ENCODE measurements at places on chromosomes 5 and 9.

GRCh38 chr5:154771383-154771901 lies 16.3 kb downstream of the LARP1 start:
- no peak for DNase-seq

DNA sequence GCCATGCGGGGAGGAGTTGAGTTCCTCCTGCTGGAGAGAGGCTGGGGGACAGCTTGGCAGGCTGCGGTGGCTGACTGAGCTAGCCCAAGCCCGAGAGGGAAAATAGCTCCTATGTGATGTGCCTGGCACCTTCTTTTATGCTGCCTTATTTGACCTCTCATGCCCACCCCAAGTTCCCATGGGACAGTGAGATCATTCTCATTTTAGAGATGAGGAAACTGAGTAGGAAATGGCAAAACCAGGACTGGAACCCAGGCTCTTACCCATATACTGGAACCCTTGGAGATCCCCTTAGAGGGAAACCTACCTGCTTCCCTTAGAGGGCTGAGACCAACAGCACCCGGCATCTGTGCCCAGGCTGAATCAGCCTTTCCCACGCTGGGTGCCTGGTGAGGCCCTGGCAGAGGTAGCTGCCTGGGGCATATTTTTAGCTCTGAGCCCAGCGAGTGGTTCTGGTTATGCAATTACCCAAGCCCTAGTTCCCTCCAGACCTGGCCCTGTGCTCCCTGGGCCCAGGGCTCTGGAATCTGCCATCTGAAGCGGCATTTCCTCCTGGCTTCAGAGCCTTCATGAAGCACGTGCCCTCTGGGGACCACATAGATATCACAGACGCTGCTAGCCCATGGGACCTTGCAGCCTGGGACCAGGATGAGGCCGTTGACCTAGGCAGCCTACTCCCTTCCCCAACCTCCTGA lies 23.6 kb downstream of the COL27A1 start:
- no peak for DNase-seq

GRCh38 chr5:30874241-30875034 lies 319.0 kb upstream of the CDH6 start:
- DNase-seq, result no peak

DNA sequence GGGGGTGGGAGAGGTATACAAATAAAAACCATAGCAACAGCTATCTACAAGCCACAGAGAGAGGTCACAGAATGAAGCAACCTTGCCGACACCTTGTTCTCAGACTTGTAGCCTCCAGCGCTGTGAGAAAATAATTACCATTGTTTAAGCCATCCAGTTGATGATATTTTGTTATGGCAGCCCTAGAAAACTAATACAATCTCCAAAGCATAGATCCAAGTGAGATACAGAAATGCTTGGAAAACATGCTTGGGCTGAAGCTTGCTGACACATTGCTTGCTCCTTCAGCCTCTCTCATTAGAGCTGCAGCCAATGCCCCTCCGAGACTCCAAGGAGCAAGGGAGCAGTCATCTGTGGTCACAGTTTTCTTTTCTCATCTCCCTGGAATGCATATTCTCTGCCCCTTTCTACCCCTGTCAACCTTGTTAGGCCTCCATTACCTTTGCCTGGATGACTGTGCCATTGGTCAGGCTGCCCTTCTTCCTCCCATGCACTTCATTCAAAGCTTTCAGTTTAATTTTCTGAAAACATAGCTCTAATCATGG lies 401.4 kb upstream of the KLF4 start:
- DNase-seq, result no peak

DNA sequence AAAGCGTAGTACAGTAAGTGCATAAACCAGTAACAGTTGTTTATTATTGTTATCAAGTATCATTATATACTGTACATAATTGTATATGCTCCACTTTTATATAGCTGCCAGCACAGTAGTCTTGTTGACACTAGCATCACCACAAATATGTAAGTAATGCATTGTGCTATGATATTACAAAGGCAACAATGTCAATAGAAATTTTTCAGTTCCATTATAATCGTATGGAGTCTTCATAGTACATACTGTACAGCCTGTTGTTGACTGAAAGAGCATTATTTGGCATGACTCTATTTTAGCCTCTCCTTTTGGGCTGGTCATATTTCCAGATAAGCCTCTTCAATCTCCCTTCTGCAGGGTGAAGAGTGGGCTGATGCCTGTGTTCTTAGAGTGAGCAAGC lies 40.4 kb downstream of the CFAP95 start:
- no peak for DNase-seq

- no peak for DNase-seq
Measured at GRCh38 chr9:103942651-103943050, 151.5 kb upstream of the SMC2 start.

- DNase-seq, result no peak
Measured at GRCh38 chr9:81146684-81147337, 542.5 kb downstream of the TLE1 start.

- no peak for DNase-seq
Measured at GRCh38 chr9:4114569-4115505, 185.0 kb downstream of the GLIS3 start.

DNA sequence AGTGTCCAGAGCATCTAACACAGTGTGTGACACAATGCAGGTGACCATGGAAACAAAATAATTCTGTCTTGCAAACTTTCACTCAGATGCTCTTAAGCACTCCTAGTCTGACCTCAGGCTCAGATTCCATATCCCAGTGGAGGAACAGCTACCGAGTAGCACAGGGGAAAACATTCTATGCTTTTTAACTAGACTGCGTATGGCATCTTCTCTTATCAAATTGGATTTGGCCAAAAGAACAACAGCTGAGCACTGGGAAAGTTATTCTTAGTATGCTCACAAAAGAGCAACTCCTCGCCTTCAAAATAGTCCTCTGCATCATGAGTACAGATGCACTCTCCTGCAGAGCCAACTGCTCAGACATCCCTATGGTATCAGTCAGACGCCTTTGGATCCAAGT lies 528.2 kb upstream of the DAP start:
- DNase-seq, result no peak

GRCh38 chr9:71878327-71879274 lies 32.4 kb downstream of the ABHD17B start:
- no peak for DNase-seq

- no peak for DNase-seq
Measured at GRCh38 chr5:143056339-143056704, 286.1 kb downstream of the ARHGAP26 start.

DNA sequence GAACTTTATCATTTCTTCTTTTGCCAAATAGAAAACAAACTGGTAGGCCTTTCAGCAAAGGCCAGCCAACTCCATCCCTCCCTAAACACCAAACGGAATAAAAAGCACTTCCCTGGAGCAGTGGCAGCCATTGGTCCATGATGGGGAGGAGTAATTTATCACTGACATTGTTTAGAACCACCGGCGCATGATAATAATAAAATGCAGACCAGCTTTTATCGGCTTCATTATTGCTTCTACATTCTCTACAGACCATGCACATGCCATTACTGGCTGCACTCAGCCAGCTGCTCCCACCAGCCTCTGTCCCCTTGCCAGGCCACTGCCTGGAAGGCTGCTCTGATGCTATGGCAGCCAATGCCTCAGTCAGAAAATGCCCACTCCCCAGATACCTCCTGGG lies 45.9 kb downstream of the ABCA1 start:
- DNase-seq, result no peak

DNA sequence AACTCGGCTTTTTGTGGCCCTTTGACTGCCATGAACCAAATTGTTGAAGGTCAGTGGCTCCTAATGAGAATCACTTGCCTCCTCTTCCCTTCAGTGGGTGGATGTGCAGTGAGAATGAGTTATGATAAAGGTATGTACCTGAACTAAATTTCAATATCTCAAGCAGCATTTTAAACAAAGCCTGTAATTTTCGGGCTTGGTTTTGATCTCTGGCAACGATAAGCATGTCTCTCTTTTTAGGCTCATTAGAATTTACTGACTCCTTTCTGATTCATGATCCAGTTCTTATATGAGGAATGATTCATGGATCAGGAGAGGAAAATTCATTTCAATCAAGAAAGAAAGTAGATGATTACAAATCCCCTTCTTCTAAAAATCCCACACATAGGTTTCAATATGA lies 305.5 kb downstream of the ARRDC3 start:
- no peak for DNase-seq
